ENCODE measurements at places on chromosomes 4 and X. TPM values are rescaled to one million over a fixed set of nuclear protein-coding genes. Genes with fewer than 3 reads are reported as not detected.
A peak's percentile ranks its signal among the peaks of the same experiment; 100 is the strongest.

ZFP92 gene
- polyA plus RNA-seq = 0.13 TPM

- DNase-seq = peak; percentile 30
These were observed 1041.0 kb upstream of the TENM3 start for GRCh38 chr4:181202240-181202639.

DNA sequence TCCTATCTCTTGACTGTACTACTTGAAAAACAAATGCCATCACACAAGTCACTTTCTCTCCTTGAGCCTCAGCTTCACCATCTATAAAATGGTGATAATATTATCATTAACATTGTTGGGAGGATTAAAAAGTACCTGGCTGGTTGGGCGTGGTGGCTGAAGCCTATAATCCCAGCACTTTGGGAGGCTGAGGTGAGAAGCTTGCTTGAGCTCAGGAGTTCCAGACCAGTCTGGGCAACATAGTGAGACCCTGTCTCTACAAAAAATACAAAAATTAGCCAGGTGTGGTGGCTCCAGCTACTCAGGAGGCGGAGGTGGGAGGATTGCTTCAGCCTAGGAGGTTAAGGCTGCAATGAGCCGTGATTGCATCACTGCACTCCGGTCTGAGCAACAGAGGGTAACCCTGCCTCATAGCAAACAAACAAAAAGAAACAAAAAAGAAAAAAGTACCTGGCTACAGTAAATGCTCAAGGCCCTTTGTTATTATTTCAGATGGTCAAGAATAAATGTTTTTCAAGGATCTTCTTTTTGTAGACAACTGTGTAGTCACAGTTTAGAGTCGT lies 120.3 kb downstream of the CHRNA9 start:
- no peak for DNase-seq

DNA sequence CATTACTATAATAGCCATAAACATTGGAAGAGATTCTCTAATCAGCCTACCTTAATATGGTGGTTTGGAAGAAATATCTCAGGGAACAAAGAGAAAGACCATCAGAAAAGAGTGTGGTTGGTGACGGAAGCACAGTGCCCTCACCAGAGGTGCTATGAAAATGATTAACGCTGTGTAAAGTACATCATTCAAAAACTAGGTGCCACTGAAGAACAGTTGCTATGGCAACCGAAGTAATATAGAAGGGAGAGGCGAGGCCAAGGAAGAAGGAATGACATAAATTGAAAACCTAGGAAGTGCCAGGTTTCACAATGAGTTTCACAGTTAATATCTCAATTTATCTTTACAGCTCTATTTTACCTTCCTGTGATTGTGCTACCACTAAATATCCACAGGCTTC lies 57.0 kb upstream of the ARSJ start:
- no peak for DNase-seq

- DNase-seq = no peak
These were observed 240.5 kb downstream of the GRIA3 start for GRCh38 chrX:123424546-123424945.

All from stomach (tissue), 19 donors.